ENCODE measurements at places on chromosomes 6 and 20.

DNA sequence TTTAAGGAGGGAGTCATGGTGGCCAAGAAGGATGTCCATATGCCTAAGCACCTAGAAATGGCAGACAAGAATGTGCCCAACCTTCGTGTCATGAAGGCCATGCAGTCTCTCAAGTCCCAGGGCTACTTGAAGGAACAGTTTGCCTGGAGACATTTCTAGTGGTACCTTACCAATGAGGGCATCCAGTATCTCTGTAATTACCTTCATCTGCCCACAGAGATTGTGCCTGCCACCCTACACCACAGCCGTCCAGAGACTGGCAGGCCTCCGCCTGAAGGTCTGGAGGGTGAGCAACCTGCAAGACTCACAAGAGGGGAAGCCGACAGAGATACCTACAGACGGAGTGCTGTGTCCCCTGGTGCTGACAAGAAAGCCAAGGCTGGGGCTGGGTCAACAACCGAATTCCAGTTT is 115.0 kb downstream of the HFE start:
- no peak for DNase-seq

GRCh38 chr6:64538722-64539121 is 903.1 kb downstream of the PHF3 start:
- no peak for DNase-seq

GRCh38 chr6:19836799-19837510 is at the start of gene ID4:
ID4 (plus strand) TSS chr6:19837370; CDS start chr6:19837755, 385 bp downstream.
- no peak for DNase-seq

DNA sequence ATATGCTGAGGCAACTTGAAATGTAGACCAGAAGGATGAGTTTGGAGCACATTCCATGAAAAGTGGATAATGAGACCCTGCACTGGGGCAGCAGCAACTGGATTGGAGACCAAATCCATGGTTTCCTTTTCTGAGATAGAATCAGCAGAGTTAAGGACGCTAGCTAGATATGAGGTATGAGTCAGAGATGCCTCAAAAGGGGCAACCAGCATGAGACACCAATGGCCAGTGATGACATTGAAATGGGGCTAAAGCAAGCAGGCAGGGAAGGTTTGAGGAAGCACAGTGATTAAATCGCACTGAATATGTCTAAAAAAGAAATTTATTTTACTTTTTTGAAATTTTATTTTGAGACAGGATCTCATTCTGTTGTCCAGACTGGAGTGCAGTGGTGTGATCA is 802.4 kb downstream of the TFAP2A start:
- no peak for DNase-seq

DNA sequence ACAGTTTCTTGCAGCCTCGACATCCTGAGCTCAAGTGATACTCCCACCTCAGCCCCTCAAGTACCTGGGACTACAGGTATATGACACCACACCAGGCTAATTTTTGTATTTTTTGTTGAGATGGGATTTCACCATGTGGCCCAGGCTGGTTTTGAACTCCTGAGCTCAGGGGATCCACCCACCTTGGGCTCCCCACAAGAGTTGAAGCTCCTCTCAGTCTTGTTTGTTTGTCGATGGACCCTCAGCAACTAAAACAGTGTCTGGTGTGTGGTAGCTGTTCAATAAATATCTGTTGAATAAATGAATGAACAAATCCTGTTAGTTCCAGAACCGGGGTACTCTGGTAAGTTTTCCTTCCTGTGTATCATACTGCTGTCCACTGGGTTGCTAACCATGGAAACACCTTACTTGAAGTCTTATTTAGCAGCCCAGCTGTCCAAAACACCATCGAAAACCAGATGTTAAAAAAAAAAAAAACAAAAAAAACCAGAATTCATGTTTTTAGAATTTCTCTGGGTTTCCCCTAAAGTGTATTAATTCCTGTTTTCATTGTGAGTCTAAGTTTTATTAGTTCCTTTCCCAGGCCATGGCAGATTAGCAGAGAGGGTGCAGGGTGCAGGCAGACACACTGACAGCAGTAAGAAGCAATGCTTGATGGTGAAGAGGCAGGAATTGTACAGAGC is 7.8 kb upstream of the EZR start:
- DNase-seq, result no peak

- no peak for DNase-seq
Observed at GRCh38 chr6:108163644-108164542, 1.9 kb upstream of the NR2E1 start.

DNA sequence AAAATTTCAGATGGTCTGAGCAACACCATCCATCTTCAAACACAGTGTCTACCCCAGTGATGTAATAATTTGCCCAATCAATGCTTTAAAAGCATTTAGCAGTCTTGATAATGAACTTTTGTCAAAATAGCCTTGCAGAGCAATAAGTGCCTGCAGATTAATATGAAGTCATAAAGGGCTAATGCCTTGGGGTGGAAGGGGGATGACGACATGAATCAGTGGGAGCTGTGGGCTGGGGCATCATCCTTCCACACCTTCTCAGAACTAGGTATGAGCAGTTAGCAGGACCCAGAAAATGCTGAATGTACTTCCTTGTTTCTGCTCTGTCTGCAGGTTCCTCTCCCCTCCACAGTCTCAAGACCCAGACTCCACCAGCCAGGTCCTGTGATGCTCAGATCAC is 166.2 kb upstream of the MAFB start:
- DNase-seq, result no peak

- DNase-seq, result no peak
Observed at GRCh38 chr6:121810158-121811032, 374.9 kb downstream of the GJA1 start.

Measured in stimulated activated CD8-positive, alpha-beta memory T cell treated with anti-CD3 and anti-CD28 coated beads, Interleukin-2, amount 100 ng/mL, for 1 hour (primary cell).